CD8-positive, alpha-beta memory T cell (primary cell): ENCODE measurements at places on chromosomes 11 and 22.
A peak's percentile ranks its signal among the peaks of the same experiment; 100 is the strongest.

DNA sequence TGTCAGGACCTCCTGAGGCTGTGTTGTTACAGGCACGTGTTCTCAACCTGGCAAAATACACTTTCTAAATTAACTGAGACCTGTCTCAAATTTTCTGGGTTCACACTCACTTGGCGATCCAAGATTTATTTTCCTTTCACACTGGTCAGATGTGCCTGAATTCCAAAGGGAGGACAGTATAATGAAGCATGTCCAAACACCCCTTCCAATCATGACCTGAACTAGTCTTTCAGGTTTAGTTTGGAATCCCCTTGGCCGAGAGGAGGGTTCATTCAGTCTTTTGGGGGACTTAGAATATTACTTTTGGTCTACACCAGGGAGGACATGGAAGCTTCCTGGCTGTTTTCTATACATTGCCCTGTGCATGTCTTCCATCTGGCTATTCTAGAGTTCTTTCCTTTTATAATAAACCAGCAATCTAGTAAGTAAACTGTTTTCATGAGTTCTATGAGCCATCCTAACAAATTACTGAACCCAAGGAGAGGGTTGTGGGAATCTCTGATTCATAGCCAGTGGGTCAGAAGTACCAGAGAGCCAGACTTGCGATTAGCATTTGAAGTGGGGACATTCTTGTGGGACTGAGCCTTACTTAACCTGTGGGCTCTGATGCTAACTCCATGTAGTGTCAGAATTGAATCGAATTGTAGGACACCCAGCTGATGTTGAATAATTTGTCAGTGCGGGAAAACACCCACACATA is 14.8 kb upstream of the TMEM216 start:
- no peak for DNase-seq

DNA sequence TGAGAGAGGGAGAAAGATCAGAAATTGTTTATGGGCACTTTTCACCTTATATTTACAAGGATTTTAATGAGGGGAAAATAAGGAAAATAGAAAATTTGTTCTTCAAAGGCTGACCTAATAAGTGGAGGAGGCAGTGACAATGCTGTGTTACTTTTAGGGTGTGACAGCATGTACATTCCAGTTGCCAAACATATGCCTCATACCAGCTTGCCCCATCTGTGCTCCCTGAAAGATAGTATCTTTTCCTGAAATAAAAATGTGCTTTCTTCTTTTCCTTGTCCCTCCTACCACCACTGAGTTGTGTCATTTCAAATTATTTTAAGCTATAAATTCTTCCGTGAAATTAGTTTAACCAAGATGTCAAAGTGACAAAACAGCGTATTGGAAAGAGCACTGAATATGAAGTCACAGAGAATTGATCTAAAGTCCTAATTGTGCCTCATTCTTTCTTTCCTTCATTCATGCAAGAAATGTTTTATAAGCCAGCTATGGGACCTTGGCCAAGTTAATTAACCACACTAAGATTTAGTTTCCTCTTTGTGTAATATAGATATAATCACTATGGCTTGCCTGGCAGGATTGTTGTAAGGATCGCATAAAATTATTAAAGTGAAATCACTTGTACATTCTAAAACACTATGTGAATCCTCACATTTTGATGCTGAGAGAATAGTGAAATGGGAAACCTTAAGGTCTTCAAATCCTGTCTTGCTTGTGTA is 1307.5 kb upstream of the TENM4 start:
- no peak for DNase-seq

DNA sequence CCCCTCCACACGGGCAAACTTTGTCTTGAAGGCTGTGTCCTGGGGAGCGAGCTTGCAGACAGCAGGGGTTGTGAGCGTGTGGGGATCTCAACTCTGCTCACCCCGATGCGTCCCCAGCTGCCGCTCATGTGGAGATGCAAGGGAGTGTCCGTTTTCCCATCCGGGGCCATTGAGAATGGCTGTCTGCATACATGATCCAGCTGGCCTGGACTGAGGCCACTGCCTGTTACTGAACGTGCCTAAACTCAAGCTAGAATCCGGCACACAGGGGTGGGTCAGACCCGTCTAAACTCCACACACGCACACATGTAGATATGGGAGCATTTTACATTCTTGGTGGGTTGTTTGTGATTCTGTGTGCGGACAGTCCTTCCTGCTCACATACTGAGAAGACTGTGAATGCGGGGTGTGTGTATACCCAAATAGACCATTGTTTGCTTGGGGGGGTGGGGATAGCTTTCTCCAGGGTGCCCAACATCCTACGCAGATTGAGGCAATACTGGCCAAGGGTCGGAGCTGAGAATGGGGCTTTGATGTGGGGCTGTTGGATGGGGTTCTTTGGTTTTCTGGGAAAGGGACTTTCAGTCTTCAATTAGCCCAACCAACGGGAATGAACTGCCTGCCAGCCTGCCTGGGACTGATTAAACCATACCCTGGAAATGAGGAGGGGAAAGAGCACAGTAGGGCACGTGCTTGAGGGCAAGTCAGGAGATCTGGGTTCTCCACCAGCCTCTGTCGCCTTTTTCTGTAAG is 60.4 kb downstream of the ST3GAL4 start:
- DNase-seq, result no peak

GRCh38 chr11:109970516-109971183 is 122.5 kb upstream of the ZC3H12C start:
- DNase-seq, result no peak

DNA sequence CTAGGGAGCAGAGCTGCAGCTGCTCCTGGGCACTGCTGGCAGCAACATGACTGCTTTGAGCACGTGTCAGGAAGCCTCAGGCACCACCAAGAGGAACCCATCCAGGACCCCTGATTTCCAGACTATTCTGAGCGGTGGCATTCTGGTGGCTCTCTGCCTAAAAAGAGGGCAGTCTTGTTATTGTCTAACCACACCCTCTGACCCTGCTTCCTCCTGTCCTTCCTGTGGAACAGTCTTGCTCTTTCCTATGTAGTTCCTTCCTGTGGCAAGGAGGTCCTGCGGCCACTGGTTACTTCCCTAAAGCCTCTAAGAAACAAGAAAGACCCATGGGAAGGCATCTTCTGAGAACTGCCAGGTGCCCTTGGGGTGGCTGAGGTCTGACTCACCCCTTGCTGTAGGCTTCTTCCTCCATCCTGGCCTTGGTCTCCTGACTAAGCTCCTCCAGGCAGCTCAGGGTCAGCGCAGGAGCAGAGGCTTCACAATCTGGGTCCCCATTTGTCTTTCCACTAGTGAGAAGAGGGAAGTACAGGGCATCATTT is 13.1 kb upstream of the LYVE1 start:
- no peak for DNase-seq

- DNase-seq, result no peak
These were observed 62.6 kb upstream of the PHF21B start for GRCh38 chr22:45072322-45072903.

DNA sequence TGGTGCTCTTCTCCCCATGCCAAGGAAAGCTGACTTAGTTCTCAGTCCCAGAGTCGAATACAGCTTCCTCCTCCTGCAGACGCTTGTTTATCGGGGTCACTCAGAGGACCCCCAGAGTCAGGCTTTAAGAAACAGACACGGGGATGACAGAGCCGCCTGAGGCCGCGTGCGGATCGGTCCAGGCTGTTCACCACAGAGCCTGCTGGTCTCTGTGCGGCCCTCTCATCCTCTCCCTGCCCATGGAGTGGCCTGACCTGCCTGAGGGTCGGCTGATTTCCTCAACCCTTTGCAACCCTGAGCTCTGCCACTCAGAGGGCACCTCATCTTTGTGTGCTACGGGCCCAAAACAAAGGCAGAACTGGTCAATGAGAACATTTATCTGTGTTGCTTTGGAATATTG is 2.1 kb downstream of the GAL start:
- DNase-seq, result no peak

GRCh38 chr11:45097721-45098493 is 48.5 kb upstream of the PRDM11 start:
- peak; percentile 30 for DNase-seq

DNA sequence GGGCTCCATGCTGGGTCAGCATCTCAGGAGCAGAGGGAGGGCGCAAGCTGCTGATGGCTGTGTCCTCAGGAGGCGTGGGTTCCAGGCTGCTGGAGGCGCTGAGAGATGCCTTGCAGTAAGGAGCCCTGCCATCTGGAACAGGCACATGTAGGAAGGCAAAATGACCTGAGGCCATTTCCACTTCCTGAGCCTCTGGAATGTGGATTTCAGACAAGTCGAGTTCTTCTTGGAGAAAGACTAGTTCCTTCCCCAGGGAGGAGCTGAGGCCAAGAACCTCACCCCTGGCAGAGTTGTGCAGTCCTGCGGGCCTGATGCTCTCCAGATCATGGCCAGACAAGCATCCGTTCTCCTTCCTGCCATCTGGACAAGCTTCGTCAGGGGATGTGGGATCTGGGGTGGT is 19.3 kb downstream of the HPS4 start:
- DNase-seq, result no peak

DNA sequence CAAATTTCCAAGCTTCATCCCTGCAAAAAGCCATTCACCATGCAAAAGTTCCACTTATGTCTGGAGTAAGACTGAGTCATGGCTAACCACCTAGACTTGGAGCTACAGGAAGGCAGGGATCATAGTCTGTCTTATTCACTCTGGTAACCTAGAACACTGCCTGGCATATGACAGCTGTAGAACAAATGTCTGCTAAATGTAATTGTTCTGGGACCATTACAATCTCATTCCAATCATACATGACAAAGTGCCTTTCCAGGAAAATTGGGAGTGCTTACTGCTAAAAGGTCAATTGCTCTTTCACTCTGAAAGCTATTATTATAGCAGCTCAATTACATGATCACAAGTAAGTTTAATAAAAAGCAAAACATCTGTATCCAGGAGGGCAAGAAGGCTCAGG is 99.1 kb upstream of the CHRM4 start:
- DNase-seq, result no peak

- peak; percentile 25 for DNase-seq
These were observed 5.9 kb downstream of the PHOX2A start for GRCh38 chr11:72238040-72238450.

DNA sequence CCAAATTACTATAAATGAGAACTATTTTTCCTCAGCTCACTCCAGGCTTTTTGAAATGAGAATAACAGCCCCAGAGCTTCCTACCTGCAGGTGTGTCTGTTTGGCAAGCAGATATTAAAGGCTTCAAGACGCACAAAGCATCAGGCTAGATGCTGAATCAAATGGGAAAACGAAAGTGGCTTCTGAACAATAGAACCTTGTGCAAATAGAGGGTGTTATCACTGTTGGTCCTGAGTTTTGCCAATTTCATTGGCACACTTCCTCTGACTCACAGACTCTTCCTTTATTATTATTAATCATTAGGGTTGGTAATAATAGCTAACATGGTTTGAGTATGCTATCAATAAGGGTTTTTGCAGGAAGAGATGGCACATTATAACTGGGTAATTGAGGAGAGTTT is 13.4 kb downstream of the SYT13 start:
- no peak for DNase-seq

GRCh38 chr22:38298312-38299005 is 18.8 kb downstream of the CSNK1E start:
- DNase-seq, result no peak

GRCh38 chr11:13140028-13140870 is 131.1 kb downstream of the RASSF10 start:
- no peak for DNase-seq

DNA sequence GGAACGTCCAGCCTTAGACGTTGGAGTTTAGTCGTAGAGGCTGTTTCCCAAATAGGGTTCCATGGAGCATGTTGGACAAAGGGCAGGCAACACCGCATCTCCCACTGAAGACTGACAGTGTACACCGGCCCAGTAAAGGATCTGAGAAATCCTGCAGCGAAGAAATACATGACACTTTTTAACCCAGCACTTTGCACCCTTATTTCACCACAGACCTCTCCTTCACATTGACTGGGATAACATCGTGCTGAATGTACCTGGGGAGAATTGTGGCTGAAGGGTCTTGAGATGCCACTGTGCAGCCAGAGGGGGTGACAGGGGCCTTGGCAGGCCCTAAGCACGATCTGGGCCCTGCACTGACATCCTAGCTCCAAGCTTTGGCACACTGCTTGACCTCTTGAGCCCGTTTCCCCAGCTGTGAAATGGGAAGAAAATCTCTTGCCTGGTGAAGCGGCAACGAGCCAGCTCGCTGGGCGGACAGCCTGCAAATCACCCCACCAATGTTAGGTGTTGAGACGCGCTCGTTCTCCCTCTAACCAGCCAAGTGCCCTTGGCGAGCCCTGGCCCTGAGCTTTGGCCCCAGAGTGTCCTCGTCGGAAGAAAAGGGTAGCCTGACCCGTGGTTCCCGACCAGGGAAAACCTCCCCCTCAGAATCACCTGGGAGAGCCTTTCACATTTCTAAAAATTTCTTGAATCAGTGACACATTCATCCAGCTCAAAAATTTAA is 13.4 kb downstream of the CD5 start:
- no peak for DNase-seq

GRCh38 chr22:45150139-45150538 is 13.6 kb upstream of the NUP50 start:
- DNase-seq, result no peak

DNA sequence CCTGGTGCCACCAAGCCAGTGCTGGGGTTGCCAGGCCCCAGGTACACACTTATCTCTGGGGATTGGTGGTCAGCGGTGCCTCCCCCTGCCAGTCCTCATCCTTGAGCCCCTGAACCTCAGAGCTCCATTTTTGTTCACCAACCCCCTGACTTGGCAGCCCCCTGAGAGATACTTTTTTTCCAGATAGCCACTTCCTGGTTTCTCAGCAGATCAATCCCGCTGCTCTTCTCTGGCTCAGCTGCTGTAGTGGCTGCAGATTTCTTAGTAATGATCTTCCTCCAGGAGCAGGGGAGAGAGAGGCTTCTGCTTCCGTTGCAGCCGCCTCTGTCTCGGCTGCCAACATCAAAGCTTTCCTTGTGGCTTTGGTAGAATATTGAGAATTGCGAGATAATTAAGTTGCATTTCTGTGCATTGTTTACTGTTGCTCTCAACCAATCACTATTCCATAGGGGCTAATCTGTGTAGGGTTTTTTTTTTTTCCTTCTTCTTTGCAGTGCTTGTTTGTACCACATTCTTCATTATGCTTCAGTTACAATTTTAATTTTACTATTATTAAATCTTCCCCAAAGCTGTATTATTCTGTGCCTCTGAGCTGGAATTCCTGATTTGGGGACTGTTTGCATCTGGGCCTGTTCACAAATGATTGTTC is 92.1 kb downstream of the PKNOX2 start:
- DNase-seq, result no peak

DNA sequence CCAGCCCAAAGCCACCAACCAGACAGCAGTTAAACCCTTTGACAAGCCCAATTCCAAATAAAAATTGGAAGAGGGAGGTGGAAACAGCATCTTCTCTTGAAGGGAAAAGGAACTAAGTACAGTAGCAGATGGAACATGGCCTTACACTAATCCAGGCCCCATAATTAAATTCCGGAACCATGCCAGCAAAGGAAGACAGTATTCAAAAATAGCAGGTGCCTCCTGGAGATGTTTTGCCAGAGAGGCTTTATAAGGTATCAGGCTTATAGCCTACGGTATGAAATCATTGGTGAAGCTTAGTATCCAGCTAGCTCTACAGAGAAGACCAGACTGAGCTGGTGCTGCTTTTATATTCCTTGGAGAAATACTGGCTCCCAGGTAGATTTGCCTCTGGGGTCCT is 344.1 kb upstream of the API5 start:
- DNase-seq, result no peak

- no peak for DNase-seq
These were observed 41.0 kb downstream of the CSF2RB start for GRCh38 chr22:36954251-36955014.

- DNase-seq, result no peak
These were observed 2.5 kb upstream of the KRTAP5-2 start for GRCh38 chr11:1600626-1601025.
